ENCODE measurements at places on chromosomes 2 and 18. TPM values are rescaled to one million over a fixed set of nuclear protein-coding genes. Genes with fewer than 3 reads are reported as not detected.

Gene KCNJ3
- not detected for polyA plus RNA-seq

Gene POTEF
- polyA plus RNA-seq: not detected

Gene ADAM17
- polyA plus RNA-seq: 5.5 TPM

Gene STAT4
- polyA plus RNA-seq: 0.78 TPM

Gene CMPK2
- polyA plus RNA-seq: 2.4 TPM

Gene CAPN13
- 26.0 TPM for polyA plus RNA-seq

Gene KHK
- 3.5 TPM for polyA plus RNA-seq

Gene DSG1
- polyA plus RNA-seq: not detected

Gene CCL20
- polyA plus RNA-seq: 75.8 TPM

- no peak for DNase-seq
- no peak overlapping the region for H3K4me3 ChIP-seq
- H3K27ac ChIP-seq: no peak overlapping the region
- H3K4me1 ChIP-seq: no peaks in the 10 kb centered on the region
- H3K36me3 ChIP-seq: no peaks in the 10 kb centered on the region
These were observed 108.1 kb upstream of the ARHGAP28 start for GRCh38 chr18:6621437-6621836.

- H3K4me3 ChIP-seq: no peak overlapping the region
- H3K4me1 ChIP-seq: peaks cover 18% of the 10 kb centered on the region
- H3K36me3 ChIP-seq: peaks cover 55% of the 10 kb centered on the region
- H3K27me3 ChIP-seq: no peaks in the 10 kb centered on the region
- H3K27ac ChIP-seq: no peak overlapping the region
These were observed 66.7 kb downstream of the TRIP12 start for GRCh38 chr2:229855116-229855515.

DNA sequence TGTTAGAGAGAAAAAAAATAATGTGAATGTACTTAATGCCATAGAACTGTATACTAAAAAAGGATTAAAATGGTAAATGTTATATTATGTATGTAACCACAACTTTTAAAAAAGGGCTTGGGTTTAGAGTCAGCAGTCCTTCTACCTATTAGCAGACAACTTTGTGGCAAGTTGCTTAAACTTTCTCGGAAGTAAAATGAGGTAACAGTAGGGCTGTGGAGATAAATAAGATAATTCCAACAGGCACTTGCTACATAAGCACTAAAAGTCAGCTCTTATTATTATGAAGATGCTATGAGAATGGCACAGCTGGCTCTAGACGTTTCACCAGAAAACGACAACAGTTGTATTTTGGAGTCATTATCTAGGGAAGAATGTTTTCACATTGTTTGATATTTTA, 31.3 kb downstream of the AAK1 start:
- peaks cover 16% of the 10 kb centered on the region for H3K4me1 ChIP-seq
- DNase-seq: no peak
- no peak overlapping the region for H3K4me3 ChIP-seq

DNA sequence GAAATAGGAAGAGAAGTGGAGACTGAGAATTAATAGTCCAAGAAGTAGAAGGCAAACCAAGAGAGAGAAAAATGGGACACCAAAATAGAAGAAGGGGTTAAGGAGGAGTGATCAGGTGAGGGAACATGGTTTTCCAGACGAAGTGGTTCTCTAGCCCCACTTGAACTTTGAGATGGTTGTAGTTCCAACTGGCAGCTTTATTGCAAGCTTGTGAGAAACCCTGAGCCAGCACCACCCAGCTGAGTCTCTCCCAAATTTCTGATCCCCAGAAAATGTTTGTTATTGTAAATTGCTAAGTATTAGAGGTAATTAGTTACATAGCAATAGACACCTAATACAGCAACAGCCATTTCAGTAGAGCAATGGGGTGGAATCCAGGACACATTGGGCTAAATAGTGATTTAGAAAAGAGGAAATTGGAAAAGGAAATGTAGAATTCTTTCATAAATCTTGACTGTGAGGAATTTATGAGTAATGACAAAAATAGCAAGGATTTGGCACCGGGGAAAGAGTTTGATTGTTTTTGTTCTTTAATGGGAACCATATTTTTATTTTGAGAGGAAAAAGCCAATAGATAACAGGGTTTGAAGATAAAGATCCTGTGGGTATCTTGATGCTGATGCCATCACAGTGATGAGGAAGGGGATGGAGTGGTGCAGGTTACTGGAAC, 62.1 kb upstream of the XDH start:
- no peaks in the 10 kb centered on the region for H3K36me3 ChIP-seq
- no peak overlapping the region for H3K27ac ChIP-seq
- H3K27me3 ChIP-seq: no peaks in the 10 kb centered on the region
- H3K4me1 ChIP-seq: no peaks in the 10 kb centered on the region
- H3K4me3 ChIP-seq: no peak overlapping the region
- DNase-seq: no peak

DNA sequence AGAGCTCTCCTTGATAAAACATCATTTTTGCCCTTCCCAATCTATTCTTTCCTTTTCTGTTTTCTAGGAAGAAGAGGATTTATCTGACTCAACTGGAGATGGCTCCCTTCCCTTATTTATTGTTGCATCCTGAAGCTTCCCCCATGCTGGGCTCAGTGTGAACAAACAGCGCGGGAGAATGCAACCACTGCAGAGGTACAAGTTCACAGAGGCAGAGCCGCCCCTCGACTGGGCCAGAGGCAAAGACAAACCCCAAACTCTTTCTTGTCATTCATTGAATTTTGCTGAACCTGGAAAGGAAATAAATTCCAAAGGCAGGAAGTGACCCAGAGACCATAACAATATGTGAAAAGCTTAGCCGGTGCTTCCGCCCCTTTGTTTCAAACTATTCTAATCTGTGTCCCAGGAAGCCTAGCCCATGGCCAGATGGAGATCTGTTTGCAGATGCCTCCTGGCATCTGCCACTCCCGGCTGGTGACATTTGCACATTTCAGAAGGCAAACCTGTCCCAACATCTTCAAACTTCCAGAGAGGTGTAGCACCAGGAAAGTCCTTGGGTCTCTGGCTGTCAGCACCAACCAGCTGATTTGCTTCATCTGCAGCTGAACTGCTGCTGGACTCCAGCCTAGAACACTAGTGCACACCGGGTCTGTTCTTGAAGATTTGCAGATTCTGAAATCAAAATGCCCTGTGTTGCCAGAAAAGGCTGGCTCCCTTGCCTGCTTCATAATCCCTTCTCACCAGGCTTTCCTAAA, 79.4 kb upstream of the MAP4K3 start:
- peak overlapping the region; percentile 62 for H3K27ac ChIP-seq
- H3K4me1 ChIP-seq: no peaks in the 10 kb centered on the region
- no peak overlapping the region for H3K4me3 ChIP-seq
- H3K36me3 ChIP-seq: no peaks in the 10 kb centered on the region
- H3K27me3 ChIP-seq: no peaks in the 10 kb centered on the region

GRCh38 chr2:126838716-126838985, 60.0 kb upstream of the TEX51 start:
- no peak for DNase-seq
- no peaks in the 10 kb centered on the region for H3K36me3 ChIP-seq
- no peaks in the 10 kb centered on the region for H3K4me1 ChIP-seq
- H3K4me3 ChIP-seq: no peak overlapping the region
- no peaks in the 10 kb centered on the region for H3K27me3 ChIP-seq

- H3K4me1 ChIP-seq: peaks cover 3% of the 10 kb centered on the region
- peak overlapping the region; percentile 32 for H3K27ac ChIP-seq
- peak; percentile 74 for DNase-seq
- no peaks in the 10 kb centered on the region for H3K36me3 ChIP-seq
- no peaks in the 10 kb centered on the region for H3K27me3 ChIP-seq
These were observed 189.6 kb upstream of the SP5 start for GRCh38 chr2:170525566-170525900.

GRCh38 chr2:41895334-41895664, 152.5 kb upstream of the PKDCC start:
- H3K4me3 ChIP-seq: no peak overlapping the region
- no peaks in the 10 kb centered on the region for H3K36me3 ChIP-seq
- H3K27me3 ChIP-seq: no peaks in the 10 kb centered on the region
- no peak for DNase-seq

GRCh38 chr2:75431763-75432162, 129.0 kb downstream of the EVA1A start:
- DNase-seq: no peak
- H3K27me3 ChIP-seq: no peaks in the 10 kb centered on the region
- no peak overlapping the region for H3K27ac ChIP-seq
- no peaks in the 10 kb centered on the region for H3K4me1 ChIP-seq
- no peaks in the 10 kb centered on the region for H3K36me3 ChIP-seq

DNA sequence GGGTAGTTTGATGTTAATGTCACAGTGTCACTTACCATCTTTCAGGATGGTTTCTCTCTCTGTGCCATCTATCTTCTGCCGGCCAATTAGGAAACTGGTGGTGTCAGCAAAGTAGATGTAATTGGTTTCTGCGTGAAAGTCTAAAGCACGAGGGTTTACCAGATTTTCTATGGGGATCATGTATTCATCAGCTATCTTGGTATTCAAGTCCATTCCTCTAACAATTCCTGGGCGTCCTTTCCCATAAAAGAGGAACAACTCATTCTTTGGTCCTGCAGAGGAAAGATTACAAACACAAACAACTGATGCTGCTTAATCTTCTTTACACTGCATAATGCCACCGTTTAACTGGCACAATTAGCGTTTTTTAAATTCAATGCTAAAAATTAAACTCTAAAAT, 1081.9 kb downstream of the LRP1B start:
- no peak overlapping the region for H3K4me3 ChIP-seq
- no peaks in the 10 kb centered on the region for H3K36me3 ChIP-seq
- H3K27me3 ChIP-seq: no peaks in the 10 kb centered on the region
- H3K4me1 ChIP-seq: no peaks in the 10 kb centered on the region
- DNase-seq: no peak
- H3K27ac ChIP-seq: no peak overlapping the region

DNA sequence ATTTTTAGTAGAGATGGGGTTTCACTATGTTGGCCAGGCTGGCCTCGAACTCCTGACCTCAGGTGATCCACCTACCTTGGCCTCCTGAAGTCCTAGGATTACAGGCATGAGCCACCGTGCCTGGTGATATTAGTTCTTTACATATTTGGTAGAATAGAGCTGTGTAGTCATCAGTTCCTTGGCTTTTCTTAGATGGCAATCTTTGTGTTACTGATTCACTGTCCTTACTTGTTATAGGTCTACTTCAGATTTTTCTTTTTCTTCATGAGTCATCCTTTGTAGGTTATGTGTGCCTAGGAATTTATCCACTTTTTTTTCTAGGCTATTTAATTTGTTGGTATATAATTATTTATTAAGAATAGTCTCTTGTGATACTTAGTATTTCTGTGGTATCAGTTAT, 30.3 kb upstream of the ZSWIM2 start:
- no peaks in the 10 kb centered on the region for H3K4me1 ChIP-seq
- no peak overlapping the region for H3K27ac ChIP-seq
- no peak overlapping the region for H3K4me3 ChIP-seq
- no peaks in the 10 kb centered on the region for H3K36me3 ChIP-seq
- DNase-seq: no peak

DNA sequence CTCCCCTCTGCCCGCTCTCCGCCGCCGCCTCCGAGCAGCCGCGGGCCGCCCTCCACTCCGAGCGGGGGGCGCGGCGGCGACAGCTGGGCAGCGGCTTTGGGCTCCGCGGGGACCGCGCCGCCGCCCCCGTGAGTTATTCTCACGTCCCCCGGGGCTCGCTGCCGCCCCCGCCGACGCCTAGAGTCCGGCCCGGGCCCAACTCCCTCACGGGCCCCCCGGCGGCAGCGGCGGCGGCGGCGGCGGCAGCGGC, 645 bp downstream of the MIB1 start:
- peaks cover 12% of the 10 kb centered on the region for H3K4me1 ChIP-seq
- no peaks in the 10 kb centered on the region for H3K36me3 ChIP-seq
- DNase-seq: no peak
- peak overlapping the region; percentile 78 for H3K4me3 ChIP-seq

GRCh38 chr2:120313695-120314615, 32.0 kb upstream of the INHBB start:
- peak overlapping the region; percentile 20 for H3K27ac ChIP-seq
- no peaks in the 10 kb centered on the region for H3K27me3 ChIP-seq
- no peaks in the 10 kb centered on the region for H3K36me3 ChIP-seq
- H3K4me3 ChIP-seq: peak overlapping the region; percentile 42
- peaks cover 19% of the 10 kb centered on the region for H3K4me1 ChIP-seq
- peak; percentile 56 for DNase-seq

GRCh38 chr18:68935686-68936085, 137.8 kb downstream of the CCDC102B start:
- DNase-seq: no peak
- H3K27ac ChIP-seq: no peak overlapping the region
- H3K4me3 ChIP-seq: no peak overlapping the region
- no peaks in the 10 kb centered on the region for H3K27me3 ChIP-seq

DNA sequence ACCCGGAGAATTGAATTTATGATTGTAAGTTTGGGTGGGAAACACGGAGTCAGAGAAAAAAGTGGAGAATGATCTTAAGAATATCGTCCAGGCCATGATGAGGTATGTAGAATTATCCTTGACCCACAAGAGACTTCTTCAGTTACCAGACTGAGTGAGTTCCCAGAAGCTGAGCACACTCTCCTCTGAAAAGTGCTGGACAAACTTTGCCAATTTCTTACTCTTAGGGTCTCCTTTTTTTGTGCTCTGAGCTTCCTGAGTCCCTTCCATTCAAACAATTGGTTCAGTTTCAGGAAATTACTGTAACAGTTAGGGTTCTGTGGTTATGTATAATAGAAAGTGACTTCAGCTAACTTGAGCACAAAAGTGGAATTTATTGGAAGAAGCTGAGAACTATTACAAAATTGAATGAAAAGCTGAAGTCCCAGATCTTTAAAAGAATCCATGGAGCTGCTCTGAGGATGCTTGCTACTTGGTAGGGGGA, 50.6 kb upstream of the EHBP1 start:
- no peaks in the 10 kb centered on the region for H3K36me3 ChIP-seq
- H3K4me1 ChIP-seq: no peaks in the 10 kb centered on the region
- H3K4me3 ChIP-seq: no peak overlapping the region
- no peak overlapping the region for H3K27ac ChIP-seq

DNA sequence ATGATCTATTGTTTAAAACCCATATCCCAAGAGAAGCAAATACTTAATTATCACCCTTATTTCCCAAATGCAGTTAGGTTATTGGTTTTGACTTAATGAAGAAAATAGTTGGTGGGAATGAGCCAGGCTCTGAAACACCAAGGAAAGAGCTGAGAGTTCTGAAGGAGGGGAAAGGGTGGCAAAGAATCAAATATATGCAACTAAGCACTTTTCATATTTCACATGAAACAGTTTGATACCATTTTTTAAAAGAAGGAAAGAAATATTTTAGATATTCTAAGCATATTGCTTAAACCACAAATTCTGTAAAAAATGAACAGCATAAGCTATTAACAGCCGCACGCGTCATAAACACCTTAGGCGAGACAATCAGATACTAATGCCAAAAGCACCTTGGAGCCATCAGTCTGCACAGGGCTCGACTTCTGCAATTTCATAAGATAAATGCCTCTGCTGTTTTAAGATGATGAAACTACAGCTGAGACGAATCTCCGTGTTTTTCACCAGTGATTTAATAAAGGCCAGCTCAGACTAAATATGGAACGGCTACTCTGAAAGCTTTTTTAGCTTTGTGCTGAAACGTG, 371.7 kb downstream of the EN1 start:
- H3K36me3 ChIP-seq: no peaks in the 10 kb centered on the region
- H3K27ac ChIP-seq: no peak overlapping the region
- H3K27me3 ChIP-seq: no peaks in the 10 kb centered on the region

All from stomach (tissue), 19 donors.